ENCODE measurements at places on chromosomes 3 and 15. TPM values are rescaled to one million over a fixed set of nuclear protein-coding genes. Genes with fewer than 3 reads are reported as not detected.

- peak; percentile 22 for DNase-seq
Observed at GRCh38 chr15:73341886-73342600, 26.7 kb downstream of the HCN4 start.

DNA sequence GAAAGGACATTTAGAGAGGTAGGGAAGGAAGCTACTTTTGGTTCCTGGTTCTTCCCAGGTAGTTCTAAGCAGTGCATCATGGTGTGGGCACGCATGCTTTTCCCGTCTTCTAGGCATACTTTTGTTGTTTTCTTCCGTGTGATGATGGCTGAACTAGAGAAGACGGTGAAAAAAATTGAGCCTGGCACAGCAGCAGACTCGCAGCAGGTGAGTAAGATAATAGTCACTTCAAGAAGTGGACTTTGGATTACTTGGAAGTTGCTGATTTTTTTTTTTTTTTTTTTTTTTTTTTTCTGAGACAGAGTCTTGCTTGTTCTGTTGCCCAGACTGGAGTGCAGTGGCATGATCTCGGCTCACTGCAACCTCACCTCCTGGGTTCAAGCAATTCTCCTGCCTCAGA lies 17.9 kb downstream of the FANCD2OS start:
- no peak for DNase-seq

DNA sequence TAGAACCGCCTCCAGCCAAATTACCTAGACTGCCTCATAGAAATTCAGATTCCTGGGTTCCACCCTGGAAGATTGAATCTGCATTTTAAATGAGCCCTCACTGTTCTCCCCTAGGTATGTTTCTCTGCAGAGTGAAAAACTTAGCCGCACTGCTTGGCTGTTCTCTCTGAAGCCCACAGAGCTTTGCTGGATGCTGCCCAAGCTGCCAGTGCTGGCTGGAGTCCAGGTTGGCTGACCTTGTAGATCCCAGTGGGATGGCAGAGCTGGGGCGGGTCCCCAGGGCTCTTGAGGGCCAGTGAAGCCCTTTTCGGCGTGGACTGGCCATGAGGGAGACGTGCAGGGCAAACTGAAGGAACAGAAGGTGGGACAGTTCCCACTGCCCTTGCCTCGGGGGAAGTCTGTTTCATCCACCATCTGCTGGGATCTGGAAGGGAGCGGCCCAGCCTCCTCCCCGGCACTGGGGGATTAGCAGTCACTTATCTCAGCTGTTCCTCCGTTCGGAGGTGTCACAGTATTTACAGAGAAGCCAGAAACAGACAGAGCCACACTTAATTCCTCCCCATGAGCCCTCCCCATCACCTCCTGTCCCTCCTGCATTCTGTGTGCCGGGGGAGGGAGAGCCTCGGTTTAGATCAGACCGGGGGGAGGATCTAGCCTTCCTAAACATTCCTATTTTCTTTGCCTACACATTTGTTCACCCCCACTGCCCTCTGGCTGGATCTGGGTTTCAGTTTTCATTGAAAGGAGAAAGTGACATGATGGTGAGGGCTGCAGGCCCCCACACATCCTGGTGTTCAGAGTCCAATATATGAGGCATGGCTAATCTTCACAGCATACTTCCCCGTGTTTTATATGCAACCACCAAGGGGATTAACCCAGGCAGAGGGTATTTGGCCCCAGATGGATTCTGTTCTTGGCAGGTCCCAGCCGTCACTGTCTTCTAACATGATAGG lies 4.1 kb upstream of the ACTC1 start:
- DNase-seq: no peak

The CYP8B1 gene
- not detected for total RNA-seq

GRCh38 chr15:71800190-71800589 lies 10.2 kb upstream of the NR2E3 start:
- no peak for DNase-seq

- DNase-seq: peak; percentile 24
Observed at GRCh38 chr3:196638861-196639482, 522 bp upstream of the NRROS start.

The KNG1 gene
- not detected for total RNA-seq

DNA sequence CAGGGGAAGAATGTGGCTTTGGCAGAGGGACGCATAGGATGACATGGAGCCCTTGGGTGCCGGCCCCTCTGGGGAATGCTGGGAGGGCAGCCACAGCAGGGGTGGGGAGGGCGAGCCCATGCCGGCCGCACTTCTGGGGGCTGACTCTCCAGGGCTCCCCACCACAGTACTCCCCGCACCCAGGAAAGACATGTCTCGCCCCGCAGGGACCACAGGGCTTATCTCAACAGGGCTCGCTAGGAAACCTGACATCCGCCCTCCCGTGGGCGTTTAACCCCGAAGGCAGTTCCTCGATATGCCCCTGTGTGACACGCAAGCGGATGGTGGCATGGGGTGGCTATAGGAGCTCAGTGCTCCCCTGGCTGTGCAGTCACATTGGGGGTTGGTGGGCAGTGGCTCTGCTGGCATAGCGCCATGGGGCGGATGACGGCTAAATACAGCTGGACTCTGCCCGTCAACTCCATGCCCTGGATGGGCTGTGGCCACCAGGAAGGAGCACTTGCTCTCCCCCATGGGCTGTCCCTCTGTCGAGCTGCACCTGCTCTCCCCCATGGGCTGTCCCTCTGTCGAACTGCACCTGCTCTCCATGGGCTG lies 141.4 kb downstream of the ADAMTS17 start:
- DNase-seq: no peak

GRCh38 chr3:112086076-112086854 lies at the start of gene C3orf52:
Gene C3orf52 (plus strand): TSS chr3:112086389. CDS start chr3:112086408, 19 bp downstream.
- peak; percentile 92 for DNase-seq

DNA sequence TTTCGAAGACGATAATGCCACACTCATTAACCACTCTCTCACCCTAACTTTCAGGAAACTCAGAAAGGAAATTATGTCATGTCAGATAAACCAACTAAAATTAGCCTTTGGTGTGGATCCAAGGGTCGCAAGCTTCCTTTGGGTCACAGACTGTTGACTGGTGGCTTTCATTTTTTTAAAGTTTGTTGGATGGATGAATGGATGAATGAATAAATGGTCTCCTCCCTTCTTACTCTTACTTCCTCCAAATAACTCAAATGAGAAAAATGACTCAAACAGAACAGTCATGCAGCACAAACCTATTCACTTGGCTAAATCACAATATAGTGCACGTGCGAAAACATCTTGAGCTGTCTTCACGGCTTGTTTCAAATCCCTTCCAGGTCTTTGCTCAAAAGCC lies 82.9 kb upstream of the HACD2 start:
- DNase-seq: peak; percentile 60

DNA sequence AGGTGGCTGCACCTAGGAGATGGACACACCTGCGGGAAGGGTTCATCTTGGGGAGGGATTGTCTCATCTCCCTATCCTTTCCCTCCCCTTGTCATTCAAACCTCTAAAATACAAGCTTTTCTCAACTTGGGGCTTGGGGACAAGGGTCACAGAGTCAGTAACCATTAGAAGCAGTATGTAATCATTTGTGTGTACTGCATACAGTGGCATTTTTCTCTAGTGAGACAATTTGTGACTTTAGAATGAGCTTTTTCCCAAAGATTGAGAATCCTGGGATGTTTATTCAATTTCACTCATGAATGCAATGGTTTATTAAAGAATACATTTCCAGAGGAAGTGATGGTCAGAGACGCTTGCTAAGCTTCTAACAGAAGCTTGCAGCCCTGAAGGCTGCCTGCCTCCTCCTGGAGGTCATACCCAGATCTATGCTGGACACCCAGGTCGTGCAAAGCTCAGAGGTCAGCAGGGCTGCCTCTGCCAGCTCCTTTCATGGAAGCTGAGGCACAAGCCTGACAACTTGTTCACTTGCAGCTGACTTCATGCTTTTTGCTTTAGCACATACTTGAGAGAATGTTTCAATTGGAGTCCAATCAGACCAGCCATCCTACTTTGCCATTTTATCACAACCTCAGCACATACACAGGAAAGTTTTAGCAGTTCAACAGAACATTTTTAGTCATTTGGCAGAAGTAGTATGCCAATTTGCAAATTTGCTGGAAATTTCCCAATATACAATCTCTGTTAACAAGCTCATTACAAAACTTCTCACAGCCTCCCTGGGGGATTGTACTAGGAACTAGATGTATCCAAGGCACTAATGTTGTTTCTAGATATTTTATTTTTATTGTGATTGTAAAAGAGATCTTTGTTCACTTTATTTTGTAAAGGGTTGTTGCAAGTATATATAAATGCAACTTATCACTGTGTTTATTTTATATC lies 25.6 kb upstream of the ALDH1L1 start:
- no peak for DNase-seq

GRCh38 chr3:126135071-126135405 lies 45.3 kb downstream of the ALDH1L1 start:
- DNase-seq: no peak

GRCh38 chr3:15707779-15708178 lies 90.0 kb downstream of the ANKRD28 start:
- DNase-seq: no peak

The REC114 gene
- not detected for total RNA-seq

DNA sequence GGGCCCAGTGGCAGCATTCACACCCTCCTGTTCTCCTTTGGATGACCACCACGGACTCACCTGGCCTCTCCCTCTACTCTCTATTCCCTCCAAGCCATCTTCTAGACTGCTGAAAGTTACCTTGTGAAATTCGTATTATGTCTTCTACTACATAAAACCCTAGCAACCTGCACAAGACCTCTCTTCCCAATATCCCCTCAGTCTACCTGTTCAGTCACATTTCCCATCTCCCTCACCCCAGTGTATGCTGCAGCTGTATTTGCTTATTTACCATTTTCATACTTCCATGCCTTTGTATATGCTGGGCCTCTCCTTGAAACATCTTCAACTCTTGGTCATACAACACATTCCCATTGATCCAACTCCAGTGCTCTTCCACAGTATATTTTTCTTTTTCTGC lies 35.3 kb downstream of the DET1 start:
- DNase-seq: no peak

GRCh38 chr3:175411405-175411804 lies 552.3 kb downstream of the NAALADL2 start:
- DNase-seq: peak; percentile 33

All from GM23248 (cell line).